ENCODE measurements at places on chromosomes 4 and X. TPM values are rescaled to one million over a fixed set of nuclear protein-coding genes. Genes with fewer than 3 reads are reported as not detected.

The HSFX3 gene
- not detected for total RNA-seq

DNA sequence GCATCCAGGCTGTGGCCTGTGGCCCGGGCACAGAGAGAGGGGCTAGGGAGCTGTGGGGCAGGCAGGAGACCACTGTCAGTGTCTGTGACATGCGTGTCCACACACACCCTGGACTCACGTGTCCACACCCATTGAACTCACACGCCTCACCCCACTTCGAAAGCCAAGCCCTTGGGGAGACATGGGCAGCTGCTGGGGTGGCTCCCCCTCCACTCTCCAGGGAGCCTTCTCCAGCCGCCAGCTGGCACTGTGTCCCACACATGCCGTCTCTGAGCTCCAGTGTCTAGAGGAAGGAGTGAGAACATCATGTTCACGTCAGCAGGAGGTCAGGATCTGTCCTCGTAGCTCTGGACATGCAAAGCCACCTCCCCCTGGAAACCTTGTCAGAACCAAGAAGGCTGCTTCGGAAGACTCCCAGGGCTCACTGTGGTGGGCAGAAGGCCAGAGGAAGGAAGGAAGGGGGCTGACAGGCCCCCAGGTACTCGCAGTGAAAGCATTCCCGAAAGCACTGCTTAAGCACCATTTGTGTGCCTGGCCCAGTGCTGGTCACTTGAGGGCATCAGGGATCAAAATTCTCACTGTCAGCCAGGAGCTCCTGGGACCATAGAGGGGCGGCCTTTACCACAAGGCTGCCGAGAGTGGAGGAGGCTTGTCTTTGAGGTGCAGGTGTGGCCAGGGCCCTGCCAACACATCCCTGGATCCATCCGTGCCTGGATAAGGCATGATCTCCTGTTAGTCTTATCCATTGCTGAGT lies 61.4 kb downstream of the HTRA3 start:
- no peak overlapping the region for H3K27ac ChIP-seq
- no peak overlapping the region for H3K4me3 ChIP-seq
- no peaks in the 10 kb centered on the region for H3K4me1 ChIP-seq
- H3K27me3 ChIP-seq, result no peaks in the 10 kb centered on the region
- no peaks in the 10 kb centered on the region for H3K36me3 ChIP-seq

GRCh38 chr4:184899261-184900134 lies 73.7 kb upstream of the ACSL1 start:
- H3K36me3 ChIP-seq, result no peaks in the 10 kb centered on the region
- no peak for DNase-seq
- H3K27ac ChIP-seq, result no peak overlapping the region
- peaks cover 8% of the 10 kb centered on the region for H3K4me1 ChIP-seq

- H3K4me1 ChIP-seq, result peaks cover 10% of the 10 kb centered on the region
- H3K36me3 ChIP-seq, result peaks cover 2% of the 10 kb centered on the region
Observed at GRCh38 chr4:80094191-80094590, 21.2 kb upstream of the ANTXR2 start.

DNA sequence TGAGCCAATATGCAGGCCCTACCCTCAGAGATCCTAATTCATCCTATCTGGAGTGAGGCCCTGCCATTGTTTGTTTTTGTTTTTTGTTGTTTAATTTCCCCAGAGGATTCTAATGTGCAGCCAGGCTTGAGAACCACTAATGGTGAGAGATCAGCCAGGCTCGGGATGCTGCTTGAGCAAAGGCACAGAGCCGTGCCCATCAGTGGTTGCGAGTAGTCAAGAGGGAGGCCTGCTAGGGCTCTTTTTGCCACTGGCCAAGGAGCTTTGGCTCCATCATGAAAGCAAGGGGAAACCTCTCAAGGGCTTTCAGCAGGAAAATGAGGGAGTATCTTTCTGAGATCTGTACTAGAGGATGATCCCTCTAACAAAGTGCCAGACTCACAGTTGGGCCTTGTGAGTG lies 2.7 kb downstream of the TCEANC start:
- peaks cover 12% of the 10 kb centered on the region for H3K4me1 ChIP-seq
- no peak overlapping the region for H3K4me3 ChIP-seq
- peaks cover 3% of the 10 kb centered on the region for H3K36me3 ChIP-seq
- DNase-seq, result no peak

GRCh38 chr4:153781280-153781679 lies 7.6 kb downstream of the SFRP2 start:
- no peak overlapping the region for H3K4me3 ChIP-seq
- H3K27ac ChIP-seq, result no peak overlapping the region
- H3K36me3 ChIP-seq, result no peaks in the 10 kb centered on the region
- DNase-seq, result no peak

- H3K36me3 ChIP-seq, result peaks cover 38% of the 10 kb centered on the region
- H3K27ac ChIP-seq, result peak overlapping the region; percentile 47
- no peak for DNase-seq
- no peaks in the 10 kb centered on the region for H3K27me3 ChIP-seq
- peaks cover 39% of the 10 kb centered on the region for H3K4me1 ChIP-seq
- peak overlapping the region; percentile 32 for H3K4me3 ChIP-seq
Observed at GRCh38 chr4:67684839-67685531, 16.0 kb downstream of the UBA6 start.

GRCh38 chr4:151263455-151263854 lies 13.5 kb upstream of the PRSS48 start:
- peaks cover 5% of the 10 kb centered on the region for H3K27me3 ChIP-seq
- DNase-seq, result no peak
- H3K4me3 ChIP-seq, result no peak overlapping the region
- H3K4me1 ChIP-seq, result no peaks in the 10 kb centered on the region

GRCh38 chr4:101065935-101066485 lies 281.3 kb downstream of the PPP3CA start:
- H3K4me1 ChIP-seq, result no peaks in the 10 kb centered on the region
- H3K36me3 ChIP-seq, result peaks cover 10% of the 10 kb centered on the region
- no peaks in the 10 kb centered on the region for H3K27me3 ChIP-seq
- no peak overlapping the region for H3K4me3 ChIP-seq

The RNF128 gene
- total RNA-seq, result not detected

- H3K4me3 ChIP-seq, result peak overlapping the region; percentile 88
- H3K27me3 ChIP-seq, result no peaks in the 10 kb centered on the region
- H3K36me3 ChIP-seq, result peaks cover 10% of the 10 kb centered on the region
- DNase-seq, result no peak
- H3K4me1 ChIP-seq, result peaks cover 1% of the 10 kb centered on the region
Observed at GRCh38 chrX:57121816-57122215, 468 bp upstream of the SPIN2B start.

DNA sequence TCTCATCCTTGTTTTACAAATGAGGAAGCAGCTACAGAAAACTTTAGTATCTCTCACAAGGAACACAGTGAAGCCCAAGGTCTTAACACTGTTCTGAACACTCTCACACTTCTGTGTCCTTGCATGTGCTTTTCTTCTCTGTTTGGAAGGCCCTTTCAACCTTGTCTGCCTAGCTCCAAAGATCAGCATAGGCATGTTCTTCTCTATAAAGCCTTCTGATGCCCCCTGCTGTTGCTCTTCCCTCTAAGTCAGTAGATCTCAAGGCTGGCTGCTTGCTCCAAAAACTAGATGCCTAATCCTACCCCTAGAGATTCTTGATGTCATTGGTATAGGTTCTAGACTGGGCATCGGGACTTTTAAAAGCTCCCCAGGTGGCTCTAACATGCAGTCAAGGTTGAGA lies 5.9 kb downstream of the APOO start:
- H3K27ac ChIP-seq, result no peak overlapping the region
- DNase-seq, result no peak
- no peaks in the 10 kb centered on the region for H3K36me3 ChIP-seq
- no peak overlapping the region for H3K4me3 ChIP-seq
- peaks cover 8% of the 10 kb centered on the region for H3K4me1 ChIP-seq

DNA sequence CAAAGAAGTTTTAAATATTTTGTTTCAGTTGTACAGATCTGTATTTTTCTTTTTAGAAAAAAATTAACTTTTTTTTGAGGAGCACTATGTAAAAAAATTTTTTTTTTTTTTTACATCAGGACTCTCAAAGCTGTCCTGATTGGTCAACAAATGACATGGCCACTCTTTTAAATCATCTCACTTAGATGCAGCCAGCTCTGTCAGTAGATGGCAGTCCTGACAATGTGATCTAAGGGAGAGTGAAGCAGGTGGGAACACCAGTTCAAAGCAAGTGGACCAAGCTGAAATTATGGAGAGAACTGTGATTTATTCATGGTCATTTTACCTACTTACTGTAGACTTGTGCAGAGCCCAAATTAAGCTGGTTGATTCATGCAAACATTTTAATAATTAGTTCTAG lies 174.7 kb upstream of the GPRIN3 start:
- no peak overlapping the region for H3K27ac ChIP-seq
- DNase-seq, result no peak
- H3K4me1 ChIP-seq, result no peaks in the 10 kb centered on the region
- H3K4me3 ChIP-seq, result no peak overlapping the region
- H3K36me3 ChIP-seq, result peaks cover 4% of the 10 kb centered on the region
- peaks cover 14% of the 10 kb centered on the region for H3K27me3 ChIP-seq

- peaks cover 8% of the 10 kb centered on the region for H3K36me3 ChIP-seq
Observed at GRCh38 chr4:39062094-39062769, at the start of gene KLHL5. TSS of gene KLHL5 (plus strand) at chr4:39062232. CDS start at chr4:39062653, 421 bp downstream.

DNA sequence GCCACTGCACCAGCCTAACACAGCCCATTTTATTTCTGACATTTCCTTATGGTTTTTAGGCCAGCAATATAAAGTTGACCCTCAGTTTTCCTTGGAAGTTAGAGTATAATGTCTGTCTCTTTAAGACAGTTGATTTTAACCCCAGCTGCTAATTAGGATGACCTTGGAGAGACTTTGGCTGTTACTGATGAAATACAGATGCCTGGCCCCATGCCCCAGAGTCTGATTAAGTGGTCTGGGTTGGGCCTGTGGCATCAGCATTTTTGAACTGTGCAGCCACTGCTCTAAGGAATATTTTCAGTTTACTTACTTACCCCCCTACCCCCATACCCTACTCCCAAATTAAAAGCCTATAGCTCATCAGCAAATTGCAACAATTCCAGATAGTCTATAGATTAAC lies 85.8 kb downstream of the DCLK2 start:
- H3K27ac ChIP-seq, result no peak overlapping the region
- H3K4me1 ChIP-seq, result no peaks in the 10 kb centered on the region
- no peaks in the 10 kb centered on the region for H3K36me3 ChIP-seq
- no peaks in the 10 kb centered on the region for H3K27me3 ChIP-seq

- DNase-seq, result no peak
- peak overlapping the region; percentile 77 for H3K27ac ChIP-seq
- no peaks in the 10 kb centered on the region for H3K27me3 ChIP-seq
Observed at GRCh38 chr4:173170182-173170778, 1.7 kb downstream of the GALNT7 start.

GRCh38 chr4:179125870-179126269 lies 1683.6 kb upstream of the AGA start:
- DNase-seq, result no peak
- no peak overlapping the region for H3K4me3 ChIP-seq
- no peaks in the 10 kb centered on the region for H3K27me3 ChIP-seq
- H3K27ac ChIP-seq, result no peak overlapping the region

The SYP gene
- 3.6 TPM for total RNA-seq

The SNCA gene
- 1.7 TPM for total RNA-seq

DNA sequence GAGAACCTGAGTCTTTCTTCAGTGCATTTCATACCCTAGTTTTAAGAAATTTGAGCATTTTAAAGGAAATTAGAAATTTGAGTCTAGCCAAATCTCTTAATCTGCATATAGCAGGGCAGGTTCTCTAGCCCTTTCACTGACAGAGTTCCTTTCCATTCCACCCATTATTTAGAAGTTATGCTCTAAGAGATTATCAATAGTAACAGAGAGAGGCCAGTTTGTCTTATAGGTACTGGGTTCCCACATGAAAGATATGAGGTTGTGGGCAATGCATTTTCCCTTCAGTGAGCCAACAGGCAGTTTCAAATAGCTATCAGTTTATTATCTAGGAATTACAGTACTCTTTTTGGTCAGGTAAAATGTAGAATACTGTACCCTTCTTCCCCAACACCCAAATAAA lies 7.3 kb upstream of the GALNT7 start:
- no peak overlapping the region for H3K27ac ChIP-seq
- H3K4me1 ChIP-seq, result peaks cover 10% of the 10 kb centered on the region
- no peak for DNase-seq
- H3K4me3 ChIP-seq, result no peak overlapping the region
- H3K27me3 ChIP-seq, result no peaks in the 10 kb centered on the region

GRCh38 chrX:20500171-20500865 lies 233.6 kb upstream of the RPS6KA3 start:
- H3K36me3 ChIP-seq, result peaks cover 2% of the 10 kb centered on the region
- peak overlapping the region; percentile 67 for H3K4me3 ChIP-seq
- no peak for DNase-seq
- H3K27ac ChIP-seq, result peak overlapping the region; percentile 16

DNA sequence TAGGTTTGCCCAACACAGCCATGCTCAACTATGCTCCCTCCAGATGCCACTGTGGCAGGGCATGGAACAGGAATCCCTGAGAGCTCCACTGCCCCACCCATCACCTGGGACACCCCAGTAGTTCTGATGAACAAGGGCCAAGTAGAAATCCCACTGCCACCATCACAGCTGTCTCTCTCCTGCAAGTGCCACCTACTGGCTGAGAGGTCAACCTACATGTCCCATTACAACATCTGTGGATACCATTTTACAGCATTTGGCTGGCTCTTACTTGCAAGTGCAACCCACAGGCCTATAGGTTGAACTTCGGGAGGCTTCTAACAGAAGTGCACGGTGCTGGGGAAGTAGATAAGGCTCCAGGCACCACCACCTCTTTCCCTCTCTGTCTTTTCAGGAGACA lies 142.5 kb downstream of the CXXC4 start:
- H3K4me3 ChIP-seq, result no peak overlapping the region
- no peak for DNase-seq
- no peak overlapping the region for H3K27ac ChIP-seq

DNA sequence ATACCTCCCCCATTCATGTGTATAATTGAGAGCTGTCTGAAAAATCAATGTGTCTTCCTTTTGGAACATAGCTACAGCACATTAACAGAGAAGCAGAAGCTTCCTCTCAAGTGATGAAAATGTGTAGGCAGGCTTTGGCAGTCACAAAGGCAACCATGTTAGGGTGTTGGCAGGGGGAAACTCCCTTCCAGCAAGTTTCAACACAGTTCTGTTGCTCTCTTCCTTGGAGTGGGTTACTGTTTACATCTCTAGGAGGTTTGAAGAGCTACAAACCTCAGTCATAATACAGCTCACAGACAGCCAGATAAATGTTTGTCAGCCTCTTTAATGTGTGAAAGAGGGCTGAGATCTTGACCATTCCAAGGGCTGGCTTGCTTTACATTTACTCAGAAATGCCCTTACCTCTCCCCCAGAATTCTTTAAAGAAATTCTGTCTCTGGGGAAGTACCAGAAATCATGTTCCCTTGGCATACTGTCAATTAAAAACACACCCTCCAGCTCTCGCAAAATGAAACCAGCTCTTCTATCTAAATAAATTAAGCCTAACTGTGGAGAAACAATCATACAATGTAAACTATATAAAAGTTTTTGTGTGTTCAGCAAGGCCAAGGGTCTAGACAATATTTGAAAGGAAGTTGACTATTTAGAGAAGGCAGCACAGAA lies 18.9 kb downstream of the ZBTB33 start:
- peaks cover 2% of the 10 kb centered on the region for H3K36me3 ChIP-seq
- no peak overlapping the region for H3K27ac ChIP-seq
- no peak for DNase-seq
- no peak overlapping the region for H3K4me3 ChIP-seq
- H3K27me3 ChIP-seq, result no peaks in the 10 kb centered on the region

The GATB gene
- 13.5 TPM for total RNA-seq

All from activated naive CD8-positive, alpha-beta T cell treated with anti-CD3 and anti-CD28 coated beads, Interleukin-2, amount 10 ng/mL, durations not matched to agents 7 days and 5 days (primary cell).